Mammary epithelial cell (primary cell): ENCODE measurements at places on chromosomes 11 and 22.

DNA sequence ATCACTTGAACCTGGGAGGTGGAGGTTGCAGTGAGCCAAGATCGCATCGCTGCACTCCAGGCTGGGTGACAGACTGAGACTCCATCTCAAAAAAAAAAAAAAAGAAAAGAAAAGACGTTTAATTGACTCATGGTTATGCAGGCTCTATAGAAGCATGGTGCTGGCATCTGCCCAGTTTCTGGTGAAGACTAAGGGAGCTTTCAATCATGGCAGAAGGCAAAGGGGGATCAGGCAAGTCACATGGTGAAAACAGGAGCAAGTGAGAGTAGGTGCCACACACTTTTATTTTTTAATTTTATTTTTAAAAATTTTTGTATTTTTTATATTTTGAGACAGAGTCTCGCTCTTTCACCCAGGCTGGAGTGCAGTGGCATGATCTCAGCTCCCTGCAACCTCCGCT is 8.4 kb upstream of the PATZ1 start:
- DNase-seq: no peak

- DNase-seq: no peak
These were observed 70.1 kb downstream of the ARL14EP start for GRCh38 chr11:30393012-30393411.

GRCh38 chr22:42065438-42066125 is 5.0 kb downstream of the NAGA start:
- DNase-seq: no peak

- DNase-seq: no peak
These were observed 378.2 kb upstream of the NARS2 start for GRCh38 chr11:78952890-78953289.

GRCh38 chr11:72871119-72871518 is 56.9 kb downstream of the ATG16L2 start:
- DNase-seq: no peak

- DNase-seq: no peak
These were observed 129.9 kb downstream of the MPPED1 start for GRCh38 chr22:43541462-43542407.

DNA sequence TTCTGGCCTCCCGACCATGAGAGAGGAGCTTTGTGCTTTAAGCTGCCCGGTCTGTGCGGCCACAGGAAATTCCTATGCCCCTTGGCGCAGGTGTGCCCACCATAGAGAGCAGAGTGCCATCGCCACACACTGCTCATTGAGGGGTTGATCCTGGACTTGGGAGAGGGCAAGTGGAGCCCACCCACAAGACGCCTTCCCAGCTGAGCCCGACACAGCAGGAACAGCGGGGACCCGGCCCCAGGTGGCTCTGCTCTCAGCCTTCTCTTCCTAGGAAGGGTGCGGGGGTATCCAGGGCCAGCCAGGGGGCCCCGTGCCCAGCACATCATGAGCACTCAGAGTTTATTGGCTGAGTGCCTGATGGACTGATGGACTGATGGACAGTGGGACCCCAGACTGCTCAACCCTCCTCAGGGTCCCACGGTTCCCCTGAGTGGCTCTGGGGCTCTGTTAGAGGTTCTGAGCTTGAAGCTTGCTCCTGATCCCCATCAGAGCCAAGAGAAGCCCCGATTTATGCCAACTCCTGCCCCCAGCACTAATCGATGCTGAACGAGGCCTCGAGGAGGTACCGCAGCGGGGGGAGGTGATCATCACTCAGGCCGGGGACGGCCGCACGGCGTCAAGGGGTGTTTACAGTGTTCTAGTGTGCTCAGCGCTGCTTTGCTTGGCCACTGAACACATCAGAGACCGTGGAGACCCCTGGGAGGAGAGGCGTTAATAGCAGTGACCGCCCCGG is 13.5 kb upstream of the MRGPRD start:
- DNase-seq: no peak

DNA sequence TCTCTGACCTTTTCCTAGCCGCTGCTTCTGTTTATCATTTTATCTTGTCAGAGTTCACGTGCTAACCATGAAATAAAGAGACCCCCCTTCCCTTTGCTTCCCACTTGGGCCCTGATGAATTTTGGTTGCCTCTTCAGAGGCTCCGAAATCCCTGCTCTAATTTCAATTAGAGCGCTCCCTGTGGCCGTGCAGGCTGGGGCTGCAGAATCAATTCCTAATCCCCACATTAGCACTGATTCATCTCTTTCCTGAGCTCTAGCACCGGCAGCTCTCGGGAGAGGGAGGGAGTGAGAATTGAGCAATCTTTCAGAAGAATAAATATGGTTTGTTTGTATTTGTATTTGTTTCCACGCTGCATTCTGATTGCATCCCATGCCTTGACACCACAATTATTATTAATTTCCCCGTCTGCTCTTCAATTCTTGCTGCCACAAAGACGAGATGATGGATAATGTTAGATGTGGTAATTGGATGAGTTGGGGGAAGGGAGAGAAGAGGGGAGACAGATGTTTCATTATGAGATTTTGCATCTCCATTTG is 76.9 kb downstream of the NTM start:
- DNase-seq: no peak

GRCh38 chr22:50530580-50530876 is 716 bp upstream of the TYMP start:
- no peak for DNase-seq

- DNase-seq: no peak
These were observed 595.2 kb downstream of the METTL15 start for GRCh38 chr11:28703371-28703770.

DNA sequence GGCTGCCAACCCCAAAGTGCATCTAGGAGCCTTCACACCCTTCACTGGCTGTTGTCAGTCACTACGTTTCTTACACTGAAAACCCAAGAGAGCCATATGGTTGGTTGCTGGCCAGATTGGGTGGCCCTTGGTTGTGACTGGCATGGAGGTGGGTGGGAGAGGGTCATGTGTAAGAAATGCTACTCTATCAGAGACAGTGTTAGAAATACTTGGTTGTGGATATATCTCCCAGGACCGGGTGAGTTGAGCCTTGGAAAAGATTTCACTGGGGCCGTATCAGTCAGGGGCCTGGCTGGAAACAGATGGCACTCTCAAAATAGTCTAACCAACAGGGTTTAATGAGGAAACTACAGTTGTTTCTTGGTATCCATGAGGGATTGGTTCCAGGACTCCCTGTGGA is 15.2 kb downstream of the ENDOD1 start:
- DNase-seq: no peak

DNA sequence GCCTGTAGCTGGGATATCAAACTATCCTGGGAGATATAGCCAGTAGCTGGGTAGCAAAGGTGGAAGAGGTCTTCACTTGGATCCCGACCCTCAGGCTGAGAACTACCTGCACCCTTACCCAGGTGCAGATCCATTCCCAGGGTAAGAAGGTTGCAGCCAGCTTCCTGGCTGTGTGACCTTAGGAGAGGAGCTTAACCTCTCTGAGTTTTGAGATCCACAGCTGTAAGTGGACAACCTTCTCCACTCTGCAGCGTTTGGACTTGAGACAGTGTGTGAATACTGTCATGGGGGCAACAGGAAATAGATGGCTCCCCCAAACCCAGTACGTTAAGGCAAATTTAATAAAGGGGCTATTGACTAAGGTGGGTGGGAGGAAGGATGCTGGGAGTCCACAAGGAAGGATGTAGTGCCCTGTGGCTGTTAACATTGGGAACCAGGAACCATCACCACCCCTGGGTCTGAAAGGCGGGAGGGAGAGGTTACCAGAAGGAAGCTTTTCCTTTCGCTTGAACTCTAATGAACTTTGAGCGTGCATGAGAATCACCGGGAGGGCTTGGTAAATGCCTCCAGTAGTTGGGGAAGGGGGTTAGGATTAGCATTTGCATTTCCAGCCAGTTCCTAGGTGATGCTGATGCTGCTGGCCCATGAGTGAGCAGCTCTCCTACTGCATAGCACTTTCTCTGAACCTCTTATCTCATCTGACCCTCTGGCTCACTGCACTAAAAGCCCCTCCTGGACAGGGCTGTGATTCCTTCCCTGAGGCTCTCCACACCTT is 24.4 kb downstream of the SGSM1 start:
- no peak for DNase-seq

DNA sequence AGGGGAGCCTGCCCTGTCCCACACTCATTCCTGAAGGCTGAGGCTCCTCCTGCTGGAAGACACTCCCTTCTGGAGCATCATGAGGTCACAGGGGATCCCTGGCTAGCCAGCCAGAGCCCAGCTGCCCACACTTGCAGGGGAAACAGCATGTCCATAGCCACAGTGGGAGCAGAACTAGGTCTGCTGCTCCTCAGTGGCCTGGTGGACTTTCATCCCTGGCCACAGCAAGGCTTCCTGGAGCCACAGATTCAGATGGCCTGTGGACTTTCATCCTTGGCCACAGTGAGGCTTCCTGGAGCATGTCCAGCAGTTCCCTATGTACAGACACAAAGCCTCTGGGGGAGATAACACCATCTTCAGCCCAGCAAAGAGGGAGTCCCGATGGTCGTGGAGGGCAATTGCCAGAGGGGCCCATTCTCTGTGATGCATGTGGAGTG is 5.9 kb upstream of the APOL6 start:
- DNase-seq: no peak

GRCh38 chr11:1943977-1944376 is 3.2 kb upstream of the MRPL23 start:
- peak; percentile 76 for DNase-seq

- no peak for DNase-seq
These were observed 446.2 kb upstream of the CHORDC1 start for GRCh38 chr11:90669094-90669493.

DNA sequence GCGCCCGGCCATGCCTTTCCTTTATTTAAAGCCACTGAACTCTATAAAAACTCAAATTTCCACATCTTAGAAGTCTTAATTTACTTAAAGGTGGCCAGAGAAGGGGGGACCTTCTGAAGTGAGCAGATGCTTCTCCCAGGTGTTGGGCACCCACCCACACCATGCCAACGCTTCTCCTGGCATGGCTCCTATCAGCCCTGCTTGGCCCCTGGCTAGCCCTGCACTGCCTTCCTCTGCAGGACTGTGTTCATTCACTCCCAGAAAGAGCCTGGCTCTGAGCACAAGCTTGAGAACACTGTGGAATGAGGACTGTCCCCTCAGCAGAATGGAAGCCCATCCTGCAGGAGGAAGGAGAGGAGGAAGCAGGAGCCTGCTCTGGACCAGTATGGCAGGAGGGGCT is 34.6 kb upstream of the ARFGAP3 start:
- no peak for DNase-seq

DNA sequence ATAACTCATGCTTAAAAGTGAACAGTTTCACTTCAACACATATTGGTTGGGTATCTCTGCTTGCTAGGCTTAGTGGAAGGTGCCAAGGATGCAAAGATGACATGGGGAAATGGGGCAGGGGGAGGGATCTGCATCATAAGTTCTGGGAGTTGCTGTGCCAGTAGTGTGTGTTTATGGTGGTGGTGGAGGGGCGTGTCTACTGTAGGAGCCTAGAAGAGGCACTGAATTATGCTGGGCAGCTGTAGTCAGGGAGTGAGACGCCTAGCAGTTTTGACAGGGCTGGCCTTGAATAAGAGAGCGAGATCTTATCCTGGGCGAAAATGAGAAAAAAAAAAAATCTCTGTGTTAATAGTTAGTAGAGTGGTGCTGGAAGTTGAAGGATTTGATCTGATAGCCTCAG is 3.0 kb downstream of the ELMOD1 start:
- DNase-seq: no peak

DNA sequence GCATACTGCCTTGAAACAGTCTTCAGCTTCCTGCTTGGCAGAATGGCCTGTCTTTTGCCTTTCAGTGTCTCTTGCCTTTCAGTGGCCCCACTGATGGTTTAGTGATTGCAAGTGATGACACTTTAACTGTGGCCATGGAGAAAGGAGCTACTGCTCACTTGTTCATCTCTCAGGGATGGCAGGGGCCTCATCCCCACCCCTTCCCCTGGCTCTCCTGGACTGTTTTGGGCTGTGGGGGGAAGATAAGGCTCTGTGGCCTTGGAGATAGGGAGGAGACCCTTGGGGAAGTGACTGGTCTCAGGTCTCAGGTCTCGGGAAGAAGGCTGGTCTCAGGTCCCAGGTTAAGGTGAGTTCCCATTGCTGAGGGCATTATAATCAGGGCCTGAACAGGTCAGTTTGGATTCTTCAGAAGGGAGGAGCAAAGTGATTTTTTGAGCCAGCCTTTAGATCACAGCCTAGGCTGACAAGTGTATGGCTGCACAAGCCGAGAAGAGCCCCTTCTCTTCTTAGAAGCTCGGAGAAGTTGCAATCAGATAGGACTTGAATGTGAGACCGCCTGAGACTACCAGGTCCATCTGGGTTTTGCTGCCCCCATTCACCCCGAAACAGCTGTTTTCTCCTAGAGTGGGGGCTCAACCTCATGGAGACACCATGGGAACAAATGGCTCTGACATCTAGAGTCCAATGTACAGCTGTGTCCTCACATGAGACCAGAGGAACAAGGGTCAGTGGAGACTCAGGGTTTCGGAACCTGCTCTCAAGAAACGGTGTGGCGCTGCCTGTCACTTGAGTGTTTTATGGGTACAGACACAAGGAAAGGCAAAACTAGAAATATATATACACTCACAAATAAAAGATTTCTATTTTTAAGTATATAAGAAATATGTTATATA is 15.9 kb upstream of the P2RY2 start:
- DNase-seq: no peak

GRCh38 chr22:45548991-45549761 is 46.5 kb downstream of the FBLN1 start:
- no peak for DNase-seq

DNA sequence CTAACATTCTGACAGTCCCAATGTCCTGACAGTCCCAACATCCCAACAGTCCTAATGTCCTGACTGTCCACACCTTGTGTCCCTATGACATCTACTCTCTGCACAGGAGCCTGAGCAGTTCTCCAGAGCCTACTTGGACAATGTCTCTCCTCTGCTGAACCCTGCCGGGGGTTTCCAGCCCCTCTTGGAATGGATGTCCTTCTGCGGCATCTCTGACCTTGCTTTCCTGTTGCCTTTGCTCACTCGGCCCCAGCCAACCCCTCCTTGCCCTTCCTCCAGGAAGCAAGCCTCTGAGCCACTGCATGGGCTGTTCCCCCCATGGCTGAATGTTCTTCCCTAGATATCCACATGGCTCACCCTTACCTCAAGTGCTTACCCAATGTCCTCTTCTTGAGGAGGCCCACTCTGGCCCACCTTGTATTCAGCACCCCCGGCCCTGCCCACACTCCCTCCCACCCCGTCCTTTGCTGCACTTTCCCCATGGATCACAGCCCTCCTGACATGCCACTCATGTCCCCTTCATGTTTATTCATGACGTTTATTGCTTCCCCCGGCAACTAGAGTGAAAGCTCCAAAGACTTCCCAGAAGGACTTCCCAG is 59.5 kb downstream of the DHCR7 start:
- no peak for DNase-seq

DNA sequence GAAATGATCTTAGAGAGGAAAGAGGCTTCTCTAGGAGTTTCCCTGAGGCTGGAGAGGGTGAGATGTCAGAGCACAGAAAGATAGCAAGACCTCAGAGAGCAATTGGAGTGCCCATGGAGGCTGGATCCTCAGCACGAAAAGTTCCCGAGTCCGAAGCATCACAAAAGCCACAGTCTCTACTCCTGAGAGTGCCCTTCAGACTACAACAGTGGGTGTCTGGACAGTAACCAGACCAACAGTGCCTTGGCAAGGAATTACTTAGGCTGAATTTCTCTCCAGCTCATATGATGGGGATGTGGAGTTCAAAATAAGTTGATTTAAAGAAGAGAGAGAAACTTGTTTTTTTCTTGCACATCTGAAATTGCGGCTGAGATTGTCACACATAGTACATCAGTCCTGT is 31.9 kb upstream of the PSMA1 start:
- no peak for DNase-seq
